ENCODE measurements at places on chromosomes 7 and 10.

GRCh38 chr7:128928159-128928813, 9.4 kb upstream of the IRF5 start:
- no peak for DNase-seq

- no peak for DNase-seq
These were observed 54.7 kb upstream of the LSM8 start for GRCh38 chr7:118129041-118129795.

DNA sequence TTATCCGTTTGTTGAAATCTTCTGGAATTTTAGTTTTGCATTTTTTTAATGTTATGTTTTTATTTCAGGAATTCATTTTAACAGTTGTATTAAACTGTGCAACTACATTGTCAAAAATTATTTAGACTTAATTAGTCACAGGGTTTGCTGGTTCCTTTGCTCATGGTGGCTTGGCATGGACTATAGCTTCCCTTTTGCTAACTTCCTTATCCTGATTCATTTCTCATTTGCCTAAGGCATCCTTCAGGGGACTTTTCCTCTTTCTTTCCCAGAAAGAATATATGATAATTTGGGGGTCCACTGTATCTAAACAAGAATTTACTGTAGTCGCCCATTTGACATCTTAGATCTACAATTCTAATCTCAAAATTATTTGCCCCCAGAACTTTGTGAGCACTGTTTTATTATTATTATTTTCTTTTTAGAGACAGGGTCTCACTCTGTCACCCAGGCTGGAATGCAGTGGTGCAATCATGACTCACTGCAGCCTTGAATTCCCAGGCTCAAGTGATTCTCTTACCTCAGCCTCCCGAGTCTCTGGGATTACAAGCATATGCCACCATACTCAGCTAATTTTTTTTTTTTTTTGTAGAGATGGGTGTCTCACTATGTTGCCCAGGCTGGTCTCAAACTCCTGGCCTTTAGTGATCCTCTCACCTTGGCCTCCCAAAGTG, 13.9 kb downstream of the FIGNL1 start:
- no peak for DNase-seq

DNA sequence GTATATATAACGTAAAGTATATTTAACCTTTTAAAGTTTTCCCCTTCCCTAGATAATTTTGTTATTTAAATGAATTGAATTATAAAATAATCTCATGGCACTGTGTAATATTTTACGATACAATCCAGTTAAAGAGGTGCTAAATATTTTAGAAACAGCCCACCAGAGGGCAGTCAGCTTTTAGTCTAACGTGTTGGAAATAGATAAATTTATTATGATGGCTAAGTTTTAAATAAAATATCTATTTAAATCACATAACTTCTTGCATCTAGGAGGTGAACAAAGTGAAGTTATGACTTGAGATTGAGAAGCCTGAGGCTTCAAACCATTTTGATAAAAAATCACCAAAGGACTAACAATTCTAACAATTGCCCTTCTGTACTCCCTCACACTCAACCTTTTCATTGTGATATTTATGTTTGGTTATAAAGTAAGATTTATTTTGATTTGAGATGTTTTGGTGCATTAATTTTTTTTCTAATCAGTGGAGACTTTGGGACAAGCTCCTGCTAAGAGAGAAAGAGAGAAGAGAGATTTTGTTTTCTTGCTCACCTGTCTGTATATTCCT, 171.5 kb upstream of the SP4 start:
- DNase-seq: peak; percentile 10

DNA sequence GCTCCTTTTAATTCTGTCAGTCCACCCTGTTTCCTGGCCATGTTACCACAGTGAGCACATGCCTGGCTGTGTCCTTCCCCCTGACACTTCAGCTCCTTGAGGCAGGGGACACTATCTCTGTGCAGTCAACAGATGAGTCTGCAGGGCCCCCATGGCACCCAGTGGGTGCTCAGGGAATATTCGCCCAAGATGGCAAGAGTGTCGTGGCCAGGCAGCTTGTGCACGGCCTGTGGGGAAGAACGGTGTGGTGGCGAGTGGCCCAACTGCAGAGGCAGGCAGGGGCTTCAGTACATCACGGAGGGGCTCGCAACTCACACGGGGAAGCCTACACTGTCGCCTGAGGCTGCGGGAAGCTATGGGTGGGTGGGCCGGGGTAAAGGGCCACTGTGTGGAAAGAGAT, 91.1 kb downstream of the TRRAP start:
- no peak for DNase-seq

GRCh38 chr7:128405471-128406313, 4.1 kb downstream of the IMPDH1 start:
- DNase-seq: peak; percentile 46

GRCh38 chr7:106062521-106062931, 49.6 kb downstream of the SYPL1 start:
- DNase-seq: no peak

DNA sequence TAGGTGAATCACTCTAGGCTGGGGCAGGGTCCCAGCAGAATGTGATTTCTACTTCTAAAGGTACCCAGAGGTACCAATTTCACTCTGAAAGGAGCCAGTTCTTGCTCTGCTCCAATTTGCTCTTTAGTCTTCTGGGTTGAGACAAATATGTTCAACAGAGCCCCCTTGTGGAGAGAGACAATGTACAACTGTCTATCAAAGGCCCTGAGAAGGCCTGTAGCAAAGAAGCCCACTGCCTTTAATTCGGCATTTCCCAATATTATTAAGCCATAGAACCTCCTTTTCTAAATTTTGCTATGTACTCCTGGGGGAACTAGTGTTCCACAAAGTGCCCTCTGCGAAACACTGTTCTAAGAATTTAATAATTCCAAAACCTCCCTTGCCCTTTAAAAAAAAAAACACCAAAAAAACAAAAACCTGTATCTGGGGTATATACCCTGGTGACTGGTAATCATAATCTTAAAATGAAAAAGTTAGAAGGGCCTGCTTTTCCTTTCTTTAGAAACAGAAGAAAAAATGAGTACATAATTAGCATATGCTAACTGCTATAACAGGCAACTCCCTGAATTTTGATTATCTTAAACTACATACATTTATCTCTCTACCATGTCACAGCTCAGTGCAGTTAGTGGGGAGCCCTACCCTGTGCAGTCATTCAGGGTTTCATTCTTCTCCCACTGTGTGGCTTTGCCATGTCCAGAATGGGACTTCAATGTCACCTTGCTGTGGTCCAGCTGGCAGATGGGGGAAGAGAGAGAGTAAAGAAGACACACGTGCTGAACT, 160.9 kb upstream of the BMPER start:
- no peak for DNase-seq

- DNase-seq: no peak
These were observed 2.5 kb upstream of the WDR91 start for GRCh38 chr7:135213831-135214230.

GRCh38 chr7:110759069-110759468, 331.9 kb upstream of the LRRN3 start:
- DNase-seq: no peak

- DNase-seq: no peak
These were observed 36.5 kb downstream of the MALSU1 start for GRCh38 chr7:23335621-23336020.

DNA sequence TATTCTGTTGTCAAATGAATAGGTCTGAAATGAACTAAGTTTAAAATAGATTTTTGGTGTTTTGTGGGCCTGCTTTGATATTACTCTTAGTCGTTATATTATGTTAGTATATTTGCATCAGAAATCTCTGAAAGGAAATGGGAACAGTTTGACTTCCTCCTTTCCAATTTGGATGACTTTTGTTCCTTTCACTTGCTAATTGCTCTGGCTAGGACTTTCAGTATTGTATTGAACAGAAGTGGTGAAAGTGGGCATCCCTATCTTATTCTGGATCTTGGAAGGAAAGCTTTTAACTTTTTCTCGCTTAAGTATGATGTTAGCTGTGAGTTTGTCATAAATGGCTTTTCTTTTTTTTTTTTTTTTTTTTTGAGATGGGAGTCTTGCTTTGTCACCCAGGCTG, 273.6 kb upstream of the DKK1 start:
- no peak for DNase-seq

- no peak for DNase-seq
These were observed 13.3 kb downstream of the RBM17 start for GRCh38 chr10:6102128-6102527.

DNA sequence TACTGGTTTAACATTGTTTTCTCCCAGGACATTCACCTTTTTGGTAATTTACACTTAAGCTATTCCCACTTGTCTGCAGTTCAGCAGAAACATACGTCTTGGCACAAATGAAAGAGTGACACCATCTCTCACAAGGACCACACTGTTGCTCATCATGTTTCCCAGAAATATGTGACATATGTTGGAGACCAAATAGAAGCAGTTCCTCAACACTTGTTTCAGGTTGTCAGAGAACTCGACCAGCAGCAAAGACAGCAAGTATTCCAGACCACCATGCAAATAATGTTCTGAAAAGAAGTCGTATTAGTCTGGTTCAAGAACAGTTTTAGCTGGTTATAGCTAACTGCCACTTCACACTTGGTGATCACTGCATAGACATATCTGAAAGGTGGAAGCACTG, 81.3 kb upstream of the KLF6 start:
- no peak for DNase-seq

DNA sequence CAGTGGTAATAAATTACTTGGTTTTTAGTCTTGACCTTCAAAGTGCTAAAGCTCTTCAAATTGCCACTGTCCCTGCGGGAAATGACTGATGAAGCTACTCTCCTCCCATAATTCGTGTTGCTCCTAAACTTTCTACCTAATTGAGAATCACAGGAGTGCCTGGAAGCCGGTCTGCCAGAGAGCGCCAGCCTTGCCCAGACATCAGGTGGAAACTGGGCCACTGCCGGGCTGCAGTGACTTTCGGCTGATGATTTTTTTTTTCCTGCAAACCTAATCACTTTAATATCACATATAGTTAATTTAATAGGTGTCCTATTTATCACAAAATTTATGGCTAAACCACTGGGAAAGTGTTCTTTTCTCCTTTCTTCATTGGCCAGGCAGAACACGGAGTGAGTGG, 59.6 kb upstream of the UBE3C start:
- no peak for DNase-seq

DNA sequence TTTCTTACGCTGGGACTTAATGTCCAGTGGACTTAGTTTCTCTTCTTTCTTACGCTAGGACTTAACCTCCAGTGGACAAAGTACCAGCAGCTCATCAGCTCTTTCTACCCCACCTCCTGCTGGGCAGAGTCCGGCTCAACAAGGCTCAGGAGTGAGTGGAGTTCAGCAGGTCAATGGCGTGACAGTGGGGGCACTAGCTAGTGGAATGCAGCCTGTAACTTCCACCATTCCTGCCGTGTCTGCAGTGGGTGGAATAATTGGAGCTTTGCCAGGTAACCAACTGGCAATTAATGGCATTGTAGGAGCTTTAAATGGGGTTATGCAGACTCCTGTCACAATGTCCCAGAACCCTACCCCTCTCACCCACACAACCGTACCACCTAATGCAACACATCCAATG, 199.7 kb downstream of the MLLT10 start:
- no peak for DNase-seq

DNA sequence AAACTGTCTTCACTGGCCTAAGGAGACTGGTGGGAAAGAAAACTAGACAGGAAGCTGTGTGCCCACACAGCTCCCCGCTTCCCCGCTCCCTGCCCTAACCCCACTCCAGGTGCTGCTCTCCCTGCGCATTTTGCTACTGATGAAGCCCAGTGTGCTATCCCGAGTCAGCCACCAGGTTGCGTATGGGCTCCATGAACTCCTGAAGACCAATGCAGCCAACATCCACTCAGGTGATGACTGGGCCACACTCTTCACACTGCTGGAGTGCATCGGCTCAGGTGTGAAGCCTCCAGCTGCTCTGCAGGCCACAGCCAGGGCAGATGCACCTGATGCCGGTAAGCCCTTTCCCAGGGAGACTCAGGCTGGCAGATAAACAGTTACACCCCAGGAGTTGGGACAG, 20.3 kb upstream of the NFKB2 start:
- DNase-seq: no peak

DNA sequence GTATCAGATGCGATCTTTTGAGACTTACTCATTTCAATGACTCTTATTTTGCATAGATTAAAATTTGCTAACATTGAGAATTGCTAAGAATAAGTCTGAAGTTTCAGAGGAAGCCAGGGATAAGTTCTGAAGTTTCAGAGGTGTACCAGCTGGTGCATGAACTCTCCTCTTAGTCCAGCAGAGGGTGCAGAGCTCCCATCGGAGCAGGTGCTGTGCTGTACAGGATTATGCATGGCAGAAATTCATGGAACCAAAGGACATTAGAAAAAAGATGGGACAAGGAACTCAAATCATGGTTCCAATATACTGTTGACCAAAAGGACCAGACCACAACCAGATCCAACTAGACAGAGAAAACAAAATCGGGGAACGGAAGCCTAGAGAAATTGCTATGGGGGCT, 41.9 kb downstream of the MGAM2 start:
- DNase-seq: no peak

GRCh38 chr7:17307000-17307399, 8.5 kb downstream of the AHR start:
- no peak for DNase-seq

- DNase-seq: no peak
These were observed 113.0 kb upstream of the DPP6 start for GRCh38 chr7:153939177-153939576.

DNA sequence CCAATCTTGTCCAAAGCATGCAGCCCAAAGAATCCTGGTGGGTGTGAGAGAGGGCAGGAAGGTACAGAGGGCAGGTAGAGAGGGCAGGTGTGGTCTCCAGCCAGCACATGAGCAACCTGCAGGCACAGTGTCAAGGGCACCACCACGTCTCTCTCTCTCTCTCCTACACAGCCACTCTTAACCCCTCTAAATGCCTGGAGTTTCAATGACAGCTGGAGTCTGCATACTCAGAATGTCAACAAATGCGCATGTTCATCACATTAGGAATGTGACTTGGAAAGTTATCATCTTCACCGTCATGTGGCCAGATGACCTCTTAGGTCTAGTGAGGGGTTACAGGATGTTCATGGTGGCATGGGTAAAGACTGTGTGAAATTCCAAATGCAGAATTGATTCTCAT, 456.8 kb downstream of the SORCS1 start:
- no peak for DNase-seq

- peak; percentile 22 for DNase-seq
These were observed 27.4 kb upstream of the PSAP start for GRCh38 chr10:71878327-71879034.

GRCh38 chr10:56585447-56586171, 224.6 kb upstream of the ZWINT start:
- no peak for DNase-seq

DNA sequence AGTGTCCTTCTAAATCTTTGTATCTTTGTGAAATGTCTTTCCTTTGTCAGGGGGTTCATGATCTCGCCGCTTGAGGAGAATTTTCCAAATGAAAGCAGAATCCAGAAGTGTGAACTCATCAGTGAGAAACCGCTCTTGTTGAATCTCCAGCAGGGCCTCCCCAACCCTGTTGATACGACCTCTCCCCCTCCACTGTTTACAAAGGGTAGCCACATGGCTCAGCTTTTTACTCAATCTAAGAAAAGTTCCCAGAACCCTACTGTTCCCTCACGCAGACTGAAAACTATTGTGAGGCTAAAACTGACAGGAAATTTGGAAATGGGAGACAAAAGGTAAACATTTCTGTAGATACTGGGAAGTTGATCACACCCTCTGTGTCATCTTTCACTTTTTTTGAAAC, 73.9 kb downstream of the SEMA3C start:
- no peak for DNase-seq

- no peak for DNase-seq
These were observed 426 bp downstream of the SYPL1 start for GRCh38 chr7:106111655-106112117.

- DNase-seq: peak; percentile 82
These were observed 41.5 kb upstream of the ZNF32 start for GRCh38 chr10:43689955-43690771.

- DNase-seq: no peak
These were observed 86.4 kb upstream of the TRIL start for GRCh38 chr7:29044554-29044953.

- peak; percentile 73 for DNase-seq
These were observed 3.7 kb downstream of the NRP1 start for GRCh38 chr10:33330543-33331378.
